ENCODE measurements at places on chromosomes 13 and 19.

DNA sequence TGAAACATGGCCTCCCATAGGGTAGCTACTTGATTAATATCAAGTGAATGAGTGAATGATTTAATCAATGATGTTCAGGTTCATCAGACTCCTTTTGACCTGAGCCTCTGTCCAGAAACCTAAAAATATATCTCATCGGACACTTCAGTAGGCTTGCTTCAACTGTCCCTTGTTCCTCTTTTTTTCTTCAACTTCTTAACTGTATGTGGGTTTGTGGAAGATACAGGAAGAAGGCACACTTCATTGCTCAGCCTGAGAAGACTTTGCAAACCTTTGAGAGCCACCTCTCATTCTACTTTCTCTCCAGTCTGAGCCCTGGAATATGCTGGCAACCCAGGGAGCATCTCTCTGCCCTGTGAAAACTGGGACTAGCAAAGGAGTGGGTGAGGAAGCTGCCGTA, 557.0 kb downstream of the FGF9 start:
- no peak for DNase-seq

GRCh38 chr13:105996391-105997025, 539.0 kb downstream of the EFNB2 start:
- peak; percentile 96 for DNase-seq

DNA sequence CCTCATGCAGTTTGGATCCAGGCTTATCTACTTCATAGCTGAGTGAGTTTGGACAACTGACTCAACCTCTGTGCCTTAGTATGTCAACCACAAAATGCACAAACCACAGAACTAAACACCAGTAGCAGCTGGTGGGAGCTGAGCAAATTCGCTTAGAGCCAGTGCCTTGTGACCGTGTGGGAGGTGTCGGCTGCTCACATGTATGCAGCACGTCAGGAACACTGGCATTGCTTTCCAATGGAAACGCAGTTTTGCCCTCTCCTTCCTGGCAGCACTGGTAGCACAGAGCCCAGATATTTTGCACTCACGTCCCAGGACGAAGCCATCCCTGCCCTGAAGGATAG, 8.3 kb upstream of the NTN5 start:
- no peak for DNase-seq

- peak; percentile 63 for DNase-seq
Measured at GRCh38 chr19:40367577-40368434, 19.3 kb downstream of the PLD3 start.

- DNase-seq = no peak
Measured at GRCh38 chr13:112496166-112496565, 91.8 kb downstream of the TUBGCP3 start.

DNA sequence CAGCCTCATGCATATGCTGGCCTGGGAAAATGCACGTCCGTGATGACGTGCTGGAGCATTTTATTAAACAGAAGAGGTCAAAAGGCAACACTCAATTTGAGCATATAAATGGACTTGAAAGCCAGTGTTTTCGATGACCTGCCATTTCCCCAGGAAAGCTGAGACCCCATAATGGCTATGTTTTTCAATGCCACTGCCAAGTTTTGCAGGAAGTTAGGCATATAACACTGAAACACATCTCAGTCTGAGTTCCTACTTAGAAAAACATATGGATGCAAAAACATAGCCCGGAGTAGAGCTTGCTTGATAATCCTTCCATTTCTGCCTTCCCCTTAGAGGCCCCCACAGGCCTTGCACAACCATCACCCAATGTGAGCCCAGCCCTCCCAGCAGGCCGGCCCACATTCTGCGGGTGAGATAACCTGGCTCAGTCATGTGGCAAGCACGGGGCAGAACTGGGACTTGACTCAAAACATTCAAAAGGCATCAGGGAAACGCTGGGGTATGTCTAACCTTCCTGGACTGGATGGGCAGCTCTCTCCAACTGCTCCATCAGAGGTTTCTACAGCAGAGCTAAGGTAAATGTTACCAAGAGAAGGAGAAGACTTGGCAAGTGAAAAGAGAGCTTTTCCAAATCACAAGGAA, 24.9 kb downstream of the EPS15L1 start:
- DNase-seq = peak; percentile 24

GRCh38 chr13:51444922-51445321, 7.9 kb downstream of the INTS6 start:
- DNase-seq = no peak

DNA sequence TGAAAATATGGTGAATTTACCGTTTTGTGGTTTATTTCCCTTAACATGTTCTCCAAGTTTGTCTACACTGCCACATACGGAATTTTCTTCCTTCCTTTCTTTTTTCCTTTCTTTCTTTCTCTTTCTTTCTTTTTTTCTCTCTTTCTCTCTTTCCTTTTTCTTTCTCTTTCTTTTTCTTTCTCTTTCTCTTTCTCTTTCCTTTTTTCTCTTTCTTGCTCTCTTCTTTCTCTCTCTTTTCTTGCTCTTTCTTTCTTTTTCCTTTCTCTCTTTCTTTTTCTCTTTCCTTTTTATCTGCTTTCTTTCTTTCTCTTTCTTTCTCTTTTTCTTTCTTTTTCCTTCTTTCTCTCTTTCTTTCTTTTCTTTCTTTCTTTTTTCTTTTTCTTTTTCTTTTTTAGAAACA, 1962.3 kb upstream of the PCDH20 start:
- no peak for DNase-seq

DNA sequence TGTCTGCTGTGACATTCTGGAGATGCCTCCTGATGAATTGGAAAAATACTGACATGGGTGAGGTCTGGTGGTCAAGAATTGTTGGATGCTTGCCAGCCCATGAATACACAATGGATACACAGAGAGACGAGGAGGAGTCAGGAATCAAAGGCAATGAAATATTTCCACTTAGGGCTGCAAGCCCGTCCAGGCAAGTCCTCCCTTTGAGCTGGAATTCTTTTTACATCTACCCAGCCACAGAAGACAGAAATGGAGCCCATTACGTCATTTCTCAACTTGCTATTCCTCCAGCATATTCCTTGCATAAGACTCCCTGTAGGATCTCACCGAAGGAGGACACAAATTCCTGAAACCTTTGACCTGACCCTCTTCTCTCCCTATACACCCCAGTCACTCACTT, 15.7 kb upstream of the IGFL4 start:
- no peak for DNase-seq

DNA sequence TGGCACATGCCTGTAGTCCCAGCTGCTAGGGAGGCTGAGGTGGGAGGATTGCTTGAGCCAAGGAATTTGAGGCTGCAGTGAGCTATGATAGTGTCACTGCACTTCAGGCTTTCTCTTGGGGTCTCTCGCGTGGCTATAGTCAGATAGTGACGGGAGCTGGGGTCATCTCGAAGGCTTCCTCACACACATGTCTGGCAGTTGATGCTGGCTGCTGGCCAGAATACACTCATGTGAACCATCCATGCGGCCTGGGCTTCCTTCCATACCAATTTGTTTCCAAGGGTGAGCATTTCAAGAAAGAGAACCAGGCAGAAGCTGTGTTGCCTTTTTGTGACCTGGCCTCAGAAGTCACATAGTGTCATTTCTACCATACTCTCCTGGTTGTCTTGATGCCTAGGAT, 26.4 kb downstream of the LEUTX start:
- no peak for DNase-seq

DNA sequence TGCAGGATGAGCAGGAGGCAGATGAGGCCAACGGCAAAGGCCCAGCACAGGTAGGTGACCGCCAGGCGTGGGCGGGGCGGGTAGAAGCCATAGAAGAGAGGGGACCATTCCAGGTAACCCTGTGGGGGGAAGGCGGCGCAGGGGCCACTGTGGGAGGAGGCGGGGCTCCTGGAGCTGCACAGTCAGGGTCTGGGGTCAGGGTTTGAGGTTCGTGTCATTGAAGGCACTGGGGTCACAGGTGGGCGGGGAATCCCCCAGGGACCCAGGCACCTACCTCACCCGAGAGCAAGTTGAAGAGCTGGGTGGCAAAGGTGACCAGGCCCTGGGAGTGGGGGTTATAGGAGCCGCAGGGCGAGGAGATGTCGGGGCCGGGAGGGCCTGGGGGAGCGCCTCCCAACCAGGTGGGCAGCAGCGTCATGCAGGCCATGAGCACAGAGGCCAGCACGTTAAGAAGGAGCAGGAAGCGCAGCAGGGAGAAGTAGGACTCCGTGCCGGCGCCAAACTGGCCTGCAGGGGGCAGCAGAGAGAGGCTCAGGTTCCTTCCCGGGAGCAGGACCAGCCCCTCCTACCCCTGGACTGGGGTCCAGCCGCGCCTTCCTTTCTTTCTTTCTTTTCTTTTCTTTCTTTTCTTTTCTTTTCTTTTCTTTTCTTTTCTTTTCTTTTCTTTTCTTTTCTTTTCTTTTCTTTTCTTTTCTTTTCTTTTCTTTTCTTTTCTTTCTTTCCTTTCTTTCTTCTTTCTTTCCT, 4.6 kb downstream of the TMC4 start:
- peak; percentile 93 for DNase-seq

DNA sequence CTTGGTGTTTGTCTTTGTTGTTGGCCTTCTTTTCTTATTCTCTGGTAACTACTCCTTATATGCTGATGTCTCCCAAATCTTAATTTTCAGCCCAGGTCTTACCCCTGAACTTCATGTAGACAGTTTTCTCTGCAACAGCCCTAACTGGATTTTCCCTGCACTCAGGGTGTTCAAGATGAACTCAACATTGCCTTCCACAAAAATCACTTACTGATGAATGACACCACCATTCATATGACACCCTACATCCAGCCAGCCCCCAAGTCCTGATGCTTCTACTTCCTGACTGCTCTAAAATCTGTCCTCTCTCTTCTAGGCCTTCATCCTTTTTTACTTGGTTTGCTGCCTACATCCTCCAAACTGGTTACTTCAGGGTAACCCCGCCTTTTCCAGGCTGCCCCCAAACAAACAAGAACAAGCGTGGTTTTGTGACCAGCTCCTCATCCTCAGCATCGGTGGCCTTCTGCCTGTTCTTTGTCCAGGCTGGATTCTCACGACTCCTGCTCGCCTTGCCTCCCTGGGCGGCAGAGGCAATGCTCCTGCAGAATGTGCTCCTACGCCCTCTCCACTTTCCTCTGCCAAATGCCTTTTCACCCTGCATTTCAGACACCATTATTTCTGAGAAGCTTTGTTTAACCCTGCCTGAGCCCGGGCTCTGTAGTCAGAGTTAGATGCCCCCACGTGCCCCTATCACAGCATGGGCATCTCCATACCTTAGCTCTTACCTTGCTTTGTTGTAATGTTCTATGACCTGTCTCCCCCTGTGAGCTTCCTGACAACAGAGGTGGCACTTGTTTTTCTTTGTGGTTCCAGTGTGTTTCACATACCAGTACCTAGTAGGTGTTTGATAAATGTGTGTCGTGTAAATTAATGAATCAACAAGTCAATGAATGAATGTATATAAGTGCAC, 61.8 kb downstream of the WDFY2 start:
- DNase-seq = no peak

- peak; percentile 41 for DNase-seq
Measured at GRCh38 chr19:4328243-4328990, 10.2 kb downstream of the STAP2 start.

GRCh38 chr13:76738616-76739015, 147.6 kb downstream of the KCTD12 start:
- DNase-seq = no peak

DNA sequence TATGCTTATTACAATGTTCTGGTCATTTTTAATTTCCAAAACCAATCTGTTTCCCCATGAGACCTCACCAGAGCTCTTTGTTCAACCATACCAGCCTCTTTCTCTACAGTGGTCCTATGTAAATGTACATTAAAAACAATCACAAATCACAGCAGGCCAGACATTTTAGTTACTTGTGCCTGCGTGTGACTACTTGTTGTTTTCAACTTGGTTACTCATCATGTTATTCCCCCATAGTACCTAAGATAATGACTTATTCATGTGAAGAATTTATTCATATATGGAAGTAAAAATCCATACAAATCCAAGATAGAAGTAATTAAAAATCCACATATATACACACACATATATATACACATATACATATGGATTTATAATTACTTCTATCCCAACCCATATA, 379.6 kb downstream of the SLITRK6 start:
- no peak for DNase-seq

DNA sequence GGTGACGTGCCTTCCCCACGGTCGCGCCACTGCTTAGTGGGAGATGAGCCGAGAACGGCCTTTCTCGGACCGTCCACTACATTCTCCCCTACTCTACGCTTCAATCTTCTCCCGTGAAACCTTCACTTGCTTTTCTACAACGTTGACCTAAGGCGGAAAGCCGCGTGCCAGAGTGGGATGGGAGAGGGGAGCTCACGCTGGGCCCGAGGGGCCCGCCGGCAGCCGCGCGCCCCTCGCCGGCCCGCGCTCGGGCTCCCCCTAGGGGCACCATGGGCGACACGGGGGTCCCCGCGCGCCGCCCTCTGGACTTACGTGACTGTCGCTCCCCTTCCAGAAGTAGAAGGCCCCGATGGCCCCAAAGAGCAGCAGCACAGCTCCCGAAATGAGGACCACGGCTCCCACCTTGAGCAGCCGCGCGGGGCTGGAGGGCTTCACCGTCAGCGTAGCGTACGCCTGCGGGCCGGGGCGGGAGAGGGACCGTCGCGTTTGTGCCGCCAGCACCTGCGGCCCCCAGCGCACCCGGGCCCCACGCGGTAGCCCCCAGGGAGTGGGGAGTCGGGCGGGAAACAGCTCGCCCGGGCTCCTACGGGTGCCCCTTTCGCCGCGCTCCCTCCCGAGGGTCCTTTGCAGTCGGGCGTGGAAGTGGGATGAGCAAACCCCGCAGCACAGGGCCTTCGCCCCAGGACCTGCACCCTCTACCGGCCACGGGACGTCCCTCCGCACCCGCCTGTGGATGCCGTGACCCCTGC, 727 bp downstream of the CNMD start:
- DNase-seq = no peak

- no peak for DNase-seq
Measured at GRCh38 chr13:19836472-19836871, 27.0 kb downstream of the ZMYM5 start.
